Fibroblast of gingiva (primary cell): ENCODE measurements at places on chromosomes 6 and 20.
A peak's percentile ranks its signal among the peaks of the same experiment; 100 is the strongest.

DNA sequence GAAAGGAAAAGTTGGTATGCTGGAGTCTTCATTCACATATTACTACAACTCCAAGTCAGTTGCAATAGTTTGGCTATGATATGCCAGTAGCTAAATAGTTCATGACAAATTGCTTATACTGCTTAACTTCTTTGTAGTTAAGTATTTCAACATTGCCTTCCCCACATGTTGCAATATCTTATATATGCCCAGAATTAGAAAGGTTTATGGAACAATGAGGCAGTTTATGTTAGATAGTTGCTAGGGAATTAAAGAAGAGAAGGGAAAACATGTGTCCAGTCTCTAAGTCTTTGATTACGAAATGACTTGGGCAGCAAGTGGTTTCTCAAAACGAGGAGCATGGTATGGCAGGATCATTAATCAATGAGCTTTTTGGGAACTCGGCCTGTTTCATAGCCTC is 145.8 kb downstream of the PLCB4 start:
- peak; percentile 98 for DNase-seq

DNA sequence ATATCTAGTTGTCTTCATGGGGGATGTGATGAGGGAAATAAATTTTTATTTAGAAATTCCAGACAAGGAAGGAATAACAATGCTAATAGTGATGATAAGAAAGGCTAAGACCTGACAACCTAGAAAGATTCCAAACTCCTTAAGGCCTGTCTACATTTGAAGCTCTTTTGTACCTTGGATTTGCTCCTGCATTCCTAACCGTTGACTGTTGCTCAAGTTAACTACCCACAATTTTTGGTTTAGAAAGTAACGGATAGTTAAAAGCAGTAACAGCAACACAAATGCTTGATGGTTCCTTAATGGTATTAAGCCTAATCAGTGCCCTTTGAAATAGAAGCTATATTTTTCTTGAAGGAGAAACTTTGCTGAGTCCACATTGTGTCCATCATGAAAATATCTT is 52.9 kb downstream of the TRMT11 start:
- DNase-seq = no peak

DNA sequence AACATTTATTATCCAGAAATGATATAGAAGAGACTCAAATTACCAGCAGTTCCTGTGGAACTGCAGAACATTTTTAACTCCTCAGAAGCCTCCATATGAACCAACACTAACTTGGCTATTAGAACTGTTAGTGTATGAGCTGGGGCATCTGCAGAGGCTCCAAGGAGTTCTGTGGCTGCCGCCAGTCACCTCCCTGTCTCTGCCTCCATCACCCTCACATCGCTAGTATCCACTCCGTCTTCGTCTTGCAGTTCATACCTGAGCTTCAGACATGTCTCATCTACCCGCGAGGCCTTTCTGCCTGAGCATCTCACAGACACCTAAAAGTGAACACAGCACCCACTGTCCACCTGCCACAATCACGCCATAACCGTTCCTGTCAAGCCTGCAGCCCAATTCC is 89.5 kb upstream of the CST7 start:
- no peak for DNase-seq

GRCh38 chr20:17470521-17470920 is 60.7 kb downstream of the BFSP1 start:
- no peak for DNase-seq

- no peak for DNase-seq
Observed at GRCh38 chr20:4411744-4412143, 310.0 kb upstream of the PRND start.

DNA sequence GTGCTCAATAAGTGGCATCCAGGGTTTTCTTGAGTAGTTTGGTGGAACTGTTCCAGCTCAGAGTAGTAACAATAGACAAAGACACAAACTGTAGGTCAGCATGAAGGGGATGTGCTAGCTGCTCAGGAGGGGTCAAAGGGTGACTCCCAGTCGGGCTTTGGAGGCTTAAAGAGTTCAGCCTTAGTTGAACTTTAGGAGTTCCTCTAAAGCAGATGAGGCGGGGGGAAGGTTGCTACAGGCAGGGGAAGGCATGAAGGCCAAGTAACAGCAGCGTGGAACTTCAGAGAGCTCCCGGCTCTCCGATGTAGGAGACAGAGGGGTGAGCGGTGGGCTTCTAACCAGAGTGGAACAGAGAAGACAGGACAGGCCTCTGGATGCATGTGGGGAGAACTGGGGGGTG is 115.5 kb upstream of the CD93 start:
- no peak for DNase-seq

GRCh38 chr6:53309059-53309900 is 39.5 kb downstream of the ELOVL5 start:
- DNase-seq = peak; percentile 85

- peak; percentile 25 for DNase-seq
Observed at GRCh38 chr6:43636308-43636659, 644 bp downstream of the MAD2L1BP start.

- peak; percentile 100 for DNase-seq
Observed at GRCh38 chr6:24720604-24721460, 1.9 kb upstream of the C6orf62 start.

DNA sequence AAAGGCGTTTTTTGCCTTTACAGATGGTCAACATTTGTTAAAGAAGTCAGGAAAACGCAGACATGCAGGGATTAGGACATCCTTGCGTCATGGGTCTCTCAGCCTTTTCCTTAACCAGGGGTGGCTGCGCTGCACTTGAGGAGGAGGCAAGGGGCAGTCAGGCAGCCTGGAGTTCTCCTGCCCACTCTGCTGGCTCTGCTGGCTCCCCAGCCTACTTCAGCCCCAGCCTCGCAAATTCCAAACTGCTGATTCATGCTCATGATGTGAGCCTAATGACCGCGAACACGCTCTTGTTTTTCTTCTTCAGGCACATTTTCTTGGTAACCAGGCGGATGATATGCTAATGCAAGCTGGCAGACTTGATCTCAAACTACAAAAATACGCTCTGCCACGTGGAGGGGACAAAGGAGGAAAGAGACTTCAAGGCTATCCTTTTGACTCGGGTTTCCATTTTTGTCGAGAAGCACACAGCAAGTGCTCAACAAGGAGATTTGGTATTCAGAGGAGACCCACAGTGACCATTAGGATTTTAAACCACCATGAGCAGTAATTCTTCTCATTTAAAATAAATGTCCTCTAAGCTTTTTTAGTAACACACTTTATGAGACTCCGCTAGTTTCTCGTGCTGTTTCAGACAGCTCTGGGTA is 290.3 kb upstream of the STXBP5 start:
- peak; percentile 97 for DNase-seq

GRCh38 chr20:36349384-36350170 is 43.4 kb downstream of the DLGAP4 start:
- DNase-seq = no peak

DNA sequence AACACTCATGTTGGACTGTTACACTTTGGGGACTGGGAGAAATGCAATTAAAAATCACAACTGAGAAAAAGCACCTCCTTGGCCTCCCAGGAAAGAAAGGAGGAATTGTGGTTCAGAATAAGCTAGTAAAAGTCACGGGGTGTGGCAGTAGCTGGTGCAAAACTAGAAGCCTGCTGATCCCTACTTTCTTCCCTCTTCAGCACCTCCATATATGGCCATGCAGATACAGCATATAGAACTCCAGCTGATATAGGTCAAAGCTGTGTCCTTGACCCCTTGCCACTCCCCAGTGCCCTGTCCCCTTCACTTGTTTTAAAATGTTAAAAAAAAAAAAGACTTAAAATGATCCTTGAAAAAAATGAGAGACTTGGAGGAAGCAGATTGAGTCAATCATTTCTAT is 5.5 kb upstream of the FLRT3 start:
- no peak for DNase-seq

DNA sequence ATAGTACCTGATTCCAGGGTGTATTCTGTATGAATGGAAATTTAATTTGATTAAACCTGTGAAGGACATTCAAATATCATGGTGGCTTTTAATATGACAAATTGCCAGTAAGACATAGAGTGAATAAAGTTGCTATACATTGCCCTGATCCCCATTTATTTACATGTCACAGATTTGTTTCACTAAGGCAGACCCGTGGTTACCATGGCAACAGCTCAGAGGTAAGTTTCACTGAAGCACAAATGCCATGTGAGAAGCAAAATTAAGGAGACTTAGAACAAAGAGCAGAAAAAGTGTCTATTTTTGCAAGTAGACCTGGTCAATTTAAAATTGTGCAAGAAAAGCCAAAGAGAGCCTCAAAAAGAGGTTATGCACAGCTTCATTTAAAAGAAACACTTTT is 63.7 kb downstream of the PXDC1 start:
- DNase-seq = no peak
